Stimulated activated CD8-positive, alpha-beta memory T cell treated with anti-CD3 and anti-CD28 coated beads, Interleukin-7, amount 100 ng/mL, for 1 hour (primary cell): ENCODE measurements at places on chromosomes 3 and 15.

- no peak for DNase-seq
Observed at GRCh38 chr3:86046436-86047136, 944.4 kb downstream of the VGLL3 start.

- DNase-seq = no peak
Observed at GRCh38 chr15:25094519-25094918, 139.7 kb downstream of the SNRPN start.

DNA sequence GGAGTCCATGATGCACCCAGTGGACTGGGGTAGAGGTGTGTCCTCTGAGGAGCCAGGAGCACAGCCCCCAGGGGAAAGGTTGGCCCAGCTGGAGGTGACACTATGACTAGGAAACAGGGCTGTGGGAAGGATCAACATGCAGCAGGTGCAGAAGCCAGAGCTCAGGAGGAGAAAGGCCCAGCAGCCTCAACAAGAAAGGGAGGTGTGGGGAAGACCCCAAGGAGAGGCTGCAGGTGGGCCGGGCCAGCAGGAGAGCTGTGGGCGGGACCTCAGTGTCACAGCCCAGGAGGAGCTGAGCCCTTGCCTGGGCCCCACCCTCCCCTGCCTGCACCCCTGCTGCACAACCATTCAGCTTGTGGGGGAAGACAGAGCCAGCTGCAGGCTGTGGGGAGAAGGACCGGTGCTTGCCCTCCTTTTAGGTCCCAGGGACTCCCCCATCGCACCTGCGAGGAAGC, 18.4 kb upstream of the KLF13 start:
- DNase-seq = no peak

DNA sequence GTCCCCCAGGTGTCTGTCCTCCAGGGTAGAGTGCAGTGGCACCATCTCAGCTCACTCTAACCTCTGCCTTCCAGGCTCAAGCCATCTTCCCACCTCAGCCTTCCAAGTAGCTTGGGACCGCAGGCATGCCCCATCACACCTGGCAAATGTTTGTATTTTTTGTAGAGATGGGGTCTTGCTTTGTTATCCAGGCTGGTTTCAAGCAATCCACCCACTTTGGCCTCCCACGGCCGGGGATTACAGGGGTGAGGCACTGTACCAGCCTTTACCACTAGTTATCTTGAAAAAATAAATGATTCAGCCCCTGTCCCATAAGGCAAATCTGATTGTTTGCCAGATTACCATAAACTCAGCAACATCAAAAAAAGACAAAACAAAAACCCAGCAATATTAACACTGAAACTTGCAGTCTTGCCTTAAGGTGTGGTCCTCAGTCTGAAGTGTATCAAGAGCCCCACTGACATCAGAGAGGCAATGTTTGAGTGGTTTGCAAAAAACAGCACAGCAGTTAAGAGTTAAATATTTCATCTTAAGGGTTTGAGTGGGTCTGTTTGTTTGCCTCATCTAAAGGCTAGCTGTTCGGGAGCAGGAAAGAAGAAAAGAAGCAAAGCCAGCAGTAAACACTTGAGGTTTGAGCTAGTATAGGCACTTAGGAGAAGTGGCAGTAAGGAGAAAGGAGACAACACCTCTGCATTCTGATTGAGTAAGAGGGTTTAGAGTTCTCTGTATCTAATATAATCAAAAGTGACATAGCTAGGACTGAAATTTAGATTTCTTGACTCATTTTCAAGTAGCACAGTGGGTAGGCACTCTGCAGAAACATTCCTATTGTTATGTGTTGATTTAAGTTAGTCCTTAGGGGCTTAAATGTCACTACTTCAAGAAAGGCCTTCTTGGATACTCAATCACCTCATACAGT, 26.3 kb upstream of the EDEM1 start:
- DNase-seq = no peak

DNA sequence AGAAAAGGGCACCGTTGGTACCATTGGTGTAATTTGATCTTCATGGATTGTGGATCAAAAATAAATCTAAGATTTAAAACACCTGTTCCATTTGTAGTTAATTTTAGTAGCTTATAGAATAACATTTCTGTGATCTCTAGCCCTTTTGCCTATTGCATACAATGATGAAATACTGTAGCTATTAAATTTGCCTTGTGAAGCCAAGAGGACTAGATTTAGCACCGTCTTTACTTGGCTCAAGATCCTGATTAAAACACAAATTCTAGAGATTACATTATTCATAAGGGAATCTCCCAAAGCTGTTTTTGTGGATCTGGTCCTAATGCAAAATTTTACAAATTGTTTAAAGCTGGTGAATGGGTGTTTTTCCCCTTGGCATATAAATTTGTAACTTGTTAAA, 8.2 kb downstream of the TBC1D23 start:
- no peak for DNase-seq
